ENCODE measurements at places on chromosomes 1 and 21.

- no peak for DNase-seq
These were observed 37.1 kb downstream of the C21orf91 start for GRCh38 chr21:17782051-17782450.

DNA sequence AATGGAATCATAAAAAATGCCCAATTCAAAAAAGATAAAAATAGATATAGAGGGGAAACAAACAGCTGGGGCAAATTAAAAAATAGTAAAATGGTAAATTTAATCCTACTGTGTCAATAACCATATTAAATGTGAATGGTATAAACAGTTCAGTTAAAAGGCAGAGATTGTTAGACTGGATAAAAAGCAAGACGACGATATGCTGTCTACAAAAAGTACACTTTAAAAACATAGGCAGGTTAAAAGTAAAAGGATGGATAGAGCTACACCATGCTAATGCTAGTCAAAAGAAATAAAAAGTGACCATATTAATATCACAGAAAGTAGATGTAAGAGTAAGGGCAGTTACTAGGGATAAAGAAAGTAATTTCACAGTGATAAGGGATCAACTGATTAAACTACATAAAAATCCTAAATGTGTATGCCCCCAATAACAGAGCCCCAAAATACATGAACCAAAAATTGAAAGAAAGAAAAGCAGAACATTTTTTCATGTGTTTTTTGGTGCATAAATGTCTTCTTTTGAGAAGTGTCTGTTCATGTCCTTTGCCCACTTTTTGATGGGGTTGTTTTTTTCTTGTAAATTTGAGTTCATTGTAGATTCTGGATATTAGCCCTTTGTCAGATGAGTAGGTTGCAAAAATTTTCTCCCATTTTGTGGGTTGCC is 27.4 kb downstream of the MORN1 start:
- no peak for DNase-seq

DNA sequence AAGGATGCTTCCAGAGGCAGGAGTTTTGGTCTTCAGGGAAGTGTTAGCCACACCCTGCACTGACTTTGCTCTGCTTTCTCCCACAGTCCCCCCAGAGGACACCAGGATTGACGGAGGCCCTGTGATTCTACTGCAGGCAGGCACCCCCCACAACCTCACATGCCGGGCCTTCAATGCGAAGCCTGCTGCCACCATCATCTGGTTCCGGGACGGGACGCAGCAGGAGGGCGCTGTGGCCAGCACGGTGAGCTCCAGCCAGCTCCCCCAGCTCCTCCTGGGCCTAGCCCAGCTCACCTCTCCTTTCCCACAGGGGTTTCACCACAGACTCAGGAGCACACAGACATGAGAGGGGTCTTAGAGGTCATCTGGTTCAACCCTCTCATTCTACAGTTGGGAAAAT is 90.9 kb downstream of the KIRREL1 start:
- DNase-seq: no peak

- DNase-seq: peak; percentile 6
These were observed 635.9 kb downstream of the MATN1 start for GRCh38 chr1:30087465-30087864.

- DNase-seq: no peak
These were observed 27.2 kb upstream of the ADAR start for GRCh38 chr1:154635171-154635570.

- DNase-seq: peak; percentile 78
These were observed 2.1 kb upstream of the TFF3 start for GRCh38 chr21:42317341-42317741.

- DNase-seq: no peak
These were observed 12.8 kb upstream of the S100A2 start for GRCh38 chr1:153578490-153578889.

GRCh38 chr1:243950166-243950565 is 100.1 kb upstream of the AKT3 start:
- DNase-seq: no peak
